ENCODE measurements at places on chromosomes 5 and 9.

GRCh38 chr9:6902423-6902822 is 144.7 kb downstream of the KDM4C start:
- no peak for DNase-seq

- no peak for DNase-seq
Measured at GRCh38 chr5:61916621-61917620, 389.1 kb upstream of the KIF2A start.

DNA sequence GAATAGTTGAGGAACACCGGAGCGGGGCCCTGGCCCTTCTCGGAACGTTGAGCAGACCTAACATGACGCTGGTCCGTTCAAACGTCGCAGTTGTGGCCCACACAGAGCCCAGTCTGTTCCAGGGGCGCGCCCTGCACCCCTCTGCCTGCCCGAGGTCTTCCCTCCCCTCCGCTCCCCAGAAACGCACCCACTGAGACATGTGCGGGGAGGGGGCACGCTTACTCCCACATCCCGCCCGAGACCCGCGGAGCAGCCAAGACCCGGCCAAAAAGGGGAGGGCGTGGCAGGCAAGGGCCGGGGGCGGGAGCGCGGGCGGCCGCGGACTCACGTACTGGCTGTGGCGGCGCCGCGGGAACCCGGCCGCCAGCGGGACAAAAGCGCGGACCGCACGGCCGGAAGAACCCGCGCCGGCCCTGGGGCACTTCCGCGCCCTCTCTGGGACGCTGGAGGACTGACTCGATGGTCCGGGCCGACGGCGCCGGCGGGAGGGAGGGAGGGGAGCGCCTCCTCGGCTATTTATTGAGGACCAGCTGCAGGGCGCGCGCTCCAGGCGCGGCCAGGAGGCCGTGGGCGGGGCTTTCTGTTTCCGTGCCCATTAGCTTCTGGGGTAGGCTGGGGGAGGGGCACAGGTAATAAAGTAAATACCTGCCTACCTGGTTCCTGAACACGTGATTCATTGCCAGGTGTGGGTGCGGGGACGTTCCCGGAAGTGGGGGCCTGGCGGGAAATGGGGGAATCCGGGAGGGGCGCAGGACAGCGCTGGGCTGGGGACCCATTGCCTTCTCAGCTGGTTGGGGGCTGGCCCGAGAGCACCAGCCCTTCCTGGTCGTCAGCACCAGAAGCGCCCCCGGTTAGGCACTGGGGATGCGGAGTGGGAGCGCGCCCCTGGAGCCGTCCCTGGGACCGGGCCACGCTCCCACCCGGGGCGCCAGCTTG is at the start of gene ZFP62:
TSS of gene ZFP62 (minus strand) at position 390 of the 936 bp plus-strand sequence. CDS start at position 333, 57 bp downstream.
- DNase-seq = peak; percentile 37

GRCh38 chr5:64788156-64788555 is 19.4 kb downstream of the CWC27 start:
- no peak for DNase-seq

- no peak for DNase-seq
Measured at GRCh38 chr5:127385936-127386335, 95.3 kb downstream of the MEGF10 start.

DNA sequence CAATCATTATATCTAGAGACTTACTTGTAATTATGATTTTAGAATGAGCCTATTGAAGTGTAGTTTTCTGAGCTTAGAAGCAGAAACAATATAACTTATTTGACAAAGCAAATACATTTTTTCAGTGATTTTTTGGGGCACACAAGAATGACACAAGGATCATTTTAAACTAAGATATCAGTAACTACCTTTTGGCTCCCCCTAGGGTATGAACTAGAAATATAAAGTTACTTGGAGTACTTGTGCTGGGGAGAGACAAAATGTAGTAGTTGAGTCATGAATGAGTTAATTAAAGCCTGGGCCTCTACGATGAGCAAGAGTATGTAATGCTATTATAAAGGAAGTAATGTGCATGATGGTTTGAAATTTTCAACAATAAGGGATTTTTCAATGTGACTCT is 1244.1 kb upstream of the ACO1 start:
- no peak for DNase-seq

DNA sequence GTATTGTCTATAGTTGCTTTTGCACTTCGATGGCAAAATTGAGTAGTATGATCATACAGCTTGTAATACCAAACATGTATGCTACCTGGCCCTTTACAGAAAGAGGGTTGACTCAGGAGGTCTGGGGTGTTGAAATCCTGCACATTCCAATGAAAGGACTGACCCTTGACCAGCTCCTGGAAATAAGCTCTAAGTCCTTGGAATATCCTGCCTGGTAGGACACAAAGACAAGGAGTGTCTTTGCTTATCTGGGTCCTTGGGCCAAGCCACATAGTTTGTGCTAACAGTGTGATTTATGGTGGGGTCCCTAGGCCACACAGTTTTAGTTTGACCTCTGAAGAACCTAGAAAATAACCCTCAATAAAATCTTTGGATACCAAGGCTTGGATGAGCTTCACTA is 89.3 kb upstream of the FTMT start:
- no peak for DNase-seq

DNA sequence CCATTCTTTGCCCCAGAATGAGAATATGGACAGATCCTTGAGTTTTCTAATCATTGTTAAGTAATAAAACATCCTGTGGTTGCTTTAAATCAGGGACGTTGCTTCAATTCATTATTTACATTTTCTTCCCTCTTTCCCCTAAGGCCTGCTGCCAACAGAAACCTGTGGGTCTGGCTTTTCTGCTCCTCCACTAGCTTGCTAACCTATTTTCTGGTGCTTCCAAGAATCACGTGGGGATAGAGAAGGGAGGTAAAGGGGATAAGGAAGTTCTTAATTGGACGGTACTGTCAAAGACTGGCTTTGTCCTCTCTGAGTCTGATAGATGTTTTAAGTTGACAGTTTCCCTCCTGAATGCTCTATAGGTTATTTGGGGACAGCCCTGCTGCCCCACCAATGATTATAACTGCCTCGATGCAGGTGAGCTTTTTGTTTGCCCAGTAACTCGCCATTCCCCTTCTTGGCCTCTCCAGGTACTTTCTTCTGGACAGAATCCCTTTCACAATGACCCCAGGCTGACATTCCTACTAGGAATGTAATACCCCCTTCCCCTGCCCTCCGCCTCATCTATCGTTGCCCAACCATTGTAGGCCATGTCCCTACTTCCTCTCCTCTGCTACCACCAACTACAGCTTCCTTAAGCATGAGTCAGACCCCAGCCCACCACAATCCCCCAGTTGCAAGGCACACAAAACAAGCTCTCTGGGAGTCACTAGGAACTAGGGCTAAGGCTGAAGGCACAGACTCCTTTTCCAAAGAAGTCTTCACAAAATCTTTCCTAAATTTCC is 19.9 kb upstream of the CPEB4 start:
- no peak for DNase-seq

GRCh38 chr9:107218829-107219485 is 64.1 kb upstream of the RAD23B start:
- no peak for DNase-seq

DNA sequence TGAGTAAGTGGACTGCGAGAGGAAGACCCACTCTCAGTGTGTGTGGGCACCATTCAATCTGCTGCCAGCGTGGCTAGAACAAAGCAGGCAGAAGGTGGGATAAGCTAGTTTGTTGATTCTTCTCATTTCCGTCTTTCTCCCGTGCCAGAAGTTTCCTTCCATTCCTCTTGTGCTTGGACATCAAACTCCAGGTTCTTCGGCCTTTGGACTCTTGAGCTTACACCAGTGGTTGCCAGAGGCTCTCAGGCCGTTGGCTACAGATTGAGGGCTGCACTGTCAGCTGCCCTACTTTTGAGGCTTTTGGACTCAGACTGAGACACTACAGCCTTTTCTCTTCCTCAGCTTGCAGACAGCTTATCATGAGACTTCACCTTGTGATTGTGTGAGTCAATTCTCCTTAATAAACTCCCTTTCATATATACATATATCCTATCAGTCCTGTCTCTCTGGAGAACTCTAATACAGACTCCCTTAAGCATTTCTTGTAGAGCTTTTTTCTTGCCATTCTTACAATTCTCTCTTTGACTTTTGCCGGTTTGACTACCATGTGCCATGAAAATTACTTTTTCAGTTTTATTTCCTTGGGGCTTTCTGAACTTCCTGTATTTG is 494.9 kb downstream of the PRR16 start:
- DNase-seq = no peak

DNA sequence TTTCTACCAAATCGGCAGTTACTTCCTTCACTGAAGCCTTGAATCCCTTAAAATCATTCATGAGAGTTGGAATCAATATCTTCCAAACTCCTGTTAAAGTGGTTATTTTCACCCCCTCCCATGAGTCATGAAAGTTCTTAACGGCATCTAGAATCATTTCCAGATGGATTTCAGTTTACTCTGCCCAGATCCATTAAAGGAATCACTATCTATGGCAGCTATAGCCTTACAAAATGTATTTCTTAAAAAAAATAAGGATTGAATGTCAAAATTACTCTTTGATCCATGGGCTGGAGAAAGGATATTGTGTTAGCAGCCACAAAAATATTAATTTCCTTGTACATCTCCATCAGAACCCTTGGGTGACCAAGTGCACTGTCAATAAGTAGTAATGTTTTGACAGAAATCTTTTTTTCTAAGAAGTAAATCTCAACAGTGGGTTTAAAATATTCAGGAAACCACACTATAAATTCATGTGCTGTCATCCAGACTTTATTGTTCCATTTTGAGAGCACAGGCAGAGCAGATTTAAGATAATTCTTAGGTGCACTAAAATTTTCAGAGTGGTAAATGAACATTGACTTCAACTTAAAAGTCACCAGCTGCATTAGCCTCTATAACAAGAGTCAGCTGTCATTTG is 767.7 kb downstream of the DTWD2 start:
- no peak for DNase-seq

- no peak for DNase-seq
Measured at GRCh38 chr5:1515311-1515920, 8.3 kb downstream of the LPCAT1 start.

DNA sequence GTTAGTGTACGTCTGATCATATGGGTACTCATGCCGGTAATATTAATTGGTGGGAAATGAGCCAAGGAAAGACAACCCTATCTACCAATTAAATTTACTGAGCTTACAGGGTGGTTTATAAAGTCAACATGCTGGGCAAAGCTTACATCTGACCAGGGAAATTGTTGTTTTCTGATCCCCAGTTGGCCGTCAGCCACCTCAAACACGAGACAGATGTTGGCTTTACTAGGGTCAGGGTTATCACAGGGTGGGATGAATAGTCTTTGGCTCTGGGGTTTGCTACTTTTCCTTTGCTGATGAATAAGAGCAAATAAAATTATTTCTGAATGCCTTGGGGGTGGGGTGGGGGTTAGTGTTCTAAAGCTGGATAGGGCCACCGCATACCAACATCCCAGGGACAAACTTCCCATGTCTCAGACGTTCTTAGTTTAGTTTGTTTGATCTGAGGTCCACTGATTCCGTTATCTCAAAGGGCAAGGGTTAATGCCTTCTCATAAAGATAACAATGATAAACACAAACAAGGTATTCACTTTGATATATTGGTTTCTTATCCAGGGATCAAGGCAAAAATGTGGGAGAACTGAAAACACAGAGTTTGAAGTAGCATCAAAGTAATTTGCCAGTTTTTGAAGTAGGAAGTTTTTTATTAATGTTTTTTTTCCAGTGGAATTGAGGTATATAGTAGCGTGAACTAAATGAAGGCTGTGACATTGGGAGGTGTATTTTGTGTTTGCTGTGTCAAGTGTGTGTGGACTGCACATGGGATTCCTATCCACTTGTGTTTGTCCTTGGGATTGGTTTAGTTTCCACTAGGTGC is 109.1 kb upstream of the RPS23 start:
- peak; percentile 43 for DNase-seq

- DNase-seq = no peak
Measured at GRCh38 chr9:1152171-1152570, 102.0 kb downstream of the DMRT2 start.

DNA sequence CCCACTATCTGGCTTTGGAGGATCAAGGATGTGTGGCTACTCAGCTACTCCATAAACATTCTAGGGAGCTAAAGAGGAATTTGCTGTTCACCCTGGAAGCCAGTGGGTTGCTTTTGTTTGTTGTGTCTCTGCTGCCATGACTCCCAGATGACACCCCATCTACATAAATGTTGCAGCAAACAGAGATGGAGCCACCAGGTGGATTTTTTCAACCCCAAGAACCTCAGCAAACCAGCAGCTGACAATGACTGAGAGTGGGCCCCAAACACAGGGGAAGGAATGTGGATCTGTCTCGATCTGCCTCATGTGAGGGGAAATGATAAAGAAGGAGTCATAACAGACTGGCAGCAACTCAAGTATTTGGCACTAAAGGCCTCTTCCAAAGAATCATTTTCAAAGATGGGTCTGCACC is 132.7 kb upstream of the TNC start:
- DNase-seq = no peak

- DNase-seq = no peak
Measured at GRCh38 chr9:105290418-105290817, 46.0 kb downstream of the SLC44A1 start.

DNA sequence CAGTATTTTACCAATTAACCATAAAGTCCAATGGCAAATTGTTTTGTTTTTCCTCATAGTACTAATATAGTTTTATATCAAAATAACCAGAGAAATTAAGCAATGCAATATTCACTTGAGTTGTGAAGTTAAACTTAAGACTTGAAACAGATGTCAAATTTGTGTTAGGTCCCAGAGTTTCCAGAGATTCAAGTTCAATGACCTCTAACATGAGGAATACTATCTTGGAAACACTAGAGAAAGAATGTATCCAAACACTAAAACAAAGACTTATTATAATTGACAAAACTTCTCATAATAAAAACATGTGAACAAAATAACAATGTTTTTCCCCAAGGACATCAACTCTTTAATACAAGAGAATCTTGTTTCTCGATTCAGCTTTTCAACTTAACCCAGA is 18.0 kb downstream of the SUSD1 start:
- no peak for DNase-seq

GRCh38 chr9:137084526-137084925 is 2.3 kb upstream of the MAN1B1 start:
- DNase-seq = no peak

DNA sequence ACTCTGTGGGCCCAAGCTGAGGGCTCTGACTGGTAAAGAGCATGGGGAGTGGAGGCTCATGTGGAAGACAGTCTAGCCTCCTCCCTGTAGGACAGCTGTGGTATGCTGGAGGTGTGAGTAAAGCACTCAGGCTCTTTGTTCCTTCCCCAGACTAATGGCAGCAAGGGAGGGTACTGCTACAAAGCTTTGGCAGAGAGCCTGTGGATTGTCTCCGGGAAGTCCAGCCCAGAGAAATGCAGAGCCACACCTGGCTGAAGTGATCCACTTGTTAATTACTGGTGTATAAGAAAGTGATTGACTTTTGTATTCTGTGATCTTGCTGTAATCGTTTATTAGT is 161.7 kb downstream of the OXCT1 start:
- DNase-seq = no peak

GRCh38 chr9:83649080-83649479 is 26.1 kb downstream of the IDNK start:
- DNase-seq = no peak

GRCh38 chr5:126693806-126694205 is 83.1 kb upstream of the LMNB1 start:
- DNase-seq = no peak

DNA sequence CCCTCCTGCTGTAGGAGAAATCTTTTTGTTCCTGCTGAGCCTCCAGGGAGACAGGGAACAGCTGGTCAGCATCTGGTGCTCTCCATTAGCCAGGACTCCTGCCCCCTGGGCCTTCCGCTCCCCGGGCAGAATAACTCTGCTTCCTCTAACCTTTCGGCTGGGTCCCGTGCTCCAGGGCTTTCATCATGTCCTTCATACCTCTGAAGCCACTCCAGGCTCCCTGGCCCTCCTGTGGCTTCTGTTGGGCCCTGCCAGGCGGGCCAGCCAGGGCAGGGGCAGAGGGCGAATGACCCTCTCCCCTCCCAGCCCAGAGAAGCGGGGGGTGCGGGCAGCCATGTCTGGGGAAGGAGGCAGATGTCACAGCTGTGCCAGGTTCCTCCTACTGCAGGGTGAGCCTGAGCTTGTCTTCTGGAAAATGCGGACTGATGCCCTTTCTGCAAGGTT is 81.7 kb upstream of the LMX1B start:
- DNase-seq = no peak
